ENCODE measurements at places on chromosomes 11 and 22. TPM values are rescaled to one million over a fixed set of nuclear protein-coding genes. Genes with fewer than 3 reads are reported as not detected.

LBHD1 gene
- polyA plus RNA-seq = not detected

MMP11 gene
- polyA plus RNA-seq = not detected

SMTNL1 gene
- not detected for polyA plus RNA-seq

KRTAP5-9 gene
- not detected for polyA plus RNA-seq

GLYAT gene
- not detected for polyA plus RNA-seq

NXF1 gene
- polyA plus RNA-seq = 25.0 TPM

PRODH gene
- polyA plus RNA-seq = not detected

SART1 gene
- polyA plus RNA-seq = 22.8 TPM

LDHAL6A gene
- not detected for polyA plus RNA-seq

CABP4 gene
- polyA plus RNA-seq = 0.52 TPM

CACNA1I gene
- polyA plus RNA-seq = 0.09 TPM

INPPL1 gene
- polyA plus RNA-seq = 0.70 TPM

ANO9 gene
- polyA plus RNA-seq = not detected

PARVA gene
- 14.0 TPM for polyA plus RNA-seq

OR52N4 gene
- polyA plus RNA-seq = not detected

MFNG gene
- not detected for polyA plus RNA-seq

PKDREJ gene
- not detected for polyA plus RNA-seq

All from Purkinje cell (primary cell).